ENCODE measurements at places on chromosomes 16 and 17. TPM values are rescaled to one million over a fixed set of nuclear protein-coding genes. Genes with fewer than 3 reads are reported as not detected.

Gene C16orf86
- total RNA-seq, result 2.3 TPM

Gene APOH
- total RNA-seq, result not detected

Gene NLGN2
- 5.2 TPM for total RNA-seq

Gene TMC7
- total RNA-seq, result not detected

DNA sequence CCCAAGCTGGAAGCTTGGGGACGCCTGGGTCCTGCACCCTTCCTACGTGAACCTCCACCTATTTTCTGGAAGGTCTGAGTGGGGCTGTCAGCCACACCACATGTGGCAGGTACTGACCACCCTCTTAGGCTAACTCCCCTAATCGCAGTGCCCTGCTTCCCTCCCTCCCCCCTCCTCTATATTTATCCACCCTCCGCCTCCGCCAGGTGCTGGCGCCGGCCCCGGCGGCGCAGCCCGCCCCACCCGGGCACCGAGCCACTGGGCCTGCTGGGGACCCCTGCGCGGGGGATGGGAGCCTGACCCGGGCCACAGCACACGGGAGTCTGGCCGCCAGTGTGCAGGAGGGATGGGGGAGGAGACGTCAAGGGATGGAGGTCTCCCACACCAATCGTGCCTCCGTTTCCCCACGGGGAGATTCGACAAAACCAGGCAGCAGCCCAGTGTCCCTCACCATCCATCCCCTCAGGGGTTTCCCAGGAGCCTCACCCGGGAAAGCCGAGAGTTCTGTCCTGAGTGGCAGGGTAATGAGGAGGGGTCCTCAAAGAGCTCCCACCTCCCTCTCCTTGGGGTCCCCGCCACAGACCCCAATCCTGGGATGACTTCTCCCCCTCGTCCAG is 1.3 kb downstream of the PLEKHH3 start:
- DNase-seq, result no peak

- DNase-seq, result no peak
Measured at GRCh38 chr16:84096447-84097005, 20.2 kb downstream of the MBTPS1 start.

- no peak for DNase-seq
Measured at GRCh38 chr17:2433696-2434095, 32.8 kb upstream of the MNT start.
